Karpas-422 (cell line): ENCODE measurements at places on chromosomes 7 and 10. TPM values are rescaled to one million over a fixed set of nuclear protein-coding genes. Genes with fewer than 3 reads are reported as not detected.

The PLAU gene
- total RNA-seq: 3.2 and 6.3 TPM in 2 replicates

The C7orf57 gene
- total RNA-seq: not detected in 2 replicates

The JAKMIP3 gene
- 0.07 TPM in 1 of 2 replicates, not detected in the other for total RNA-seq

The HTR7 gene
- 0.26 TPM in 1 of 2 replicates, not detected in the other for total RNA-seq

The ELFN1 gene
- total RNA-seq: not detected in 2 replicates

The SMKR1 gene
- 0.22 TPM in 1 of 2 replicates, not detected in the other for total RNA-seq

The FEZF1 gene
- not detected in 2 replicates for total RNA-seq

The CALN1 gene
- not detected in 2 replicates for total RNA-seq

The SCART1 gene
- total RNA-seq: 6.9 and 7.0 TPM in 2 replicates

The SYT15B gene
- 0.11 TPM in 1 of 2 replicates, not detected in the other for total RNA-seq

The TNS3 gene
- total RNA-seq: 56.6 and 60.5 TPM in 2 replicates

The PTPN20 gene
- not detected in 2 replicates for total RNA-seq

GRCh38 chr10:73648975-73649829 is 6.6 kb downstream of the SYNPO2L start:
- DNase-seq: peak; percentile 36

- DNase-seq: no peak
Measured at GRCh38 chr7:134693256-134693655, 46.6 kb downstream of the BPGM start.

DNA sequence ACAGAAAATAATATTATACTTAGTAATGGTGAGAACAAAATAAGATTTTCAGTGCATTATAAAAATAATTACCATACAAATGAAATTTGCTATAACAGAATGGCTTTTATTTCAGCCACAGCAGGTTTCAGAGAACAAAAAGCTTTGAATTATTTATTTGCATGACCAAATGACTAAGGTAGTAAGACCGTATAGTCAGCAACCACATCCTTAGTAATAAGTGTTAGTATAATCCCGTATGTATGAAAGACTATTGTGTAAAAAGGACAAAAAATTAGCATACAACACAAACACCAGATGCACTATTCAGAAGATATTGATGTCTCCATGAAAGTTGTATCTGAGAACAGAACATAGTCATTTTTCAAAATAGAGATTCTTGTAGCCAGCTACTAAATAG is 12.2 kb downstream of the PDZD8 start:
- no peak for DNase-seq

- no peak for DNase-seq
Measured at GRCh38 chr10:70055550-70055949, 2.9 kb downstream of the MACROH2A2 start.

GRCh38 chr7:30660331-30661255 is 21.7 kb downstream of the CRHR2 start:
- DNase-seq: no peak

DNA sequence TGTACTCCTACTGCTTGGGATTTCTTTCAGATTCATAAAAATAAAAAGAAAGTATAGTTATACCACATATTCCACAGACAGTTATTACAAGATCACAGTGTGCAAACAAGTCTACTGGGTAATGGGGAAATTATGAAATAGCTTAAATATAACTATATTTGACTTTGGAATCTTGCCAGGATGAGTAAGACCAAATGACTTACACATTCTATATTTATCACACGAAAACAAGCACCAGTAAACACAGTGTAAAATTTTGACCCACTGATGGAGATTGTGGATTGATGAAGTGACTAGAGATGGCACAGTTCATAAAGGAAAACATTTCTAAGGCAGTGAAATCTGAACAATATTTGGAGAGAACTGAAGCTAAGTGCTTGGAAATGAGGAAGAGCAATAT is 339.7 kb downstream of the THSD7A start:
- DNase-seq: no peak

- DNase-seq: peak; percentile 61
Measured at GRCh38 chr7:101953248-101953819, 135.9 kb downstream of the CUX1 start.

DNA sequence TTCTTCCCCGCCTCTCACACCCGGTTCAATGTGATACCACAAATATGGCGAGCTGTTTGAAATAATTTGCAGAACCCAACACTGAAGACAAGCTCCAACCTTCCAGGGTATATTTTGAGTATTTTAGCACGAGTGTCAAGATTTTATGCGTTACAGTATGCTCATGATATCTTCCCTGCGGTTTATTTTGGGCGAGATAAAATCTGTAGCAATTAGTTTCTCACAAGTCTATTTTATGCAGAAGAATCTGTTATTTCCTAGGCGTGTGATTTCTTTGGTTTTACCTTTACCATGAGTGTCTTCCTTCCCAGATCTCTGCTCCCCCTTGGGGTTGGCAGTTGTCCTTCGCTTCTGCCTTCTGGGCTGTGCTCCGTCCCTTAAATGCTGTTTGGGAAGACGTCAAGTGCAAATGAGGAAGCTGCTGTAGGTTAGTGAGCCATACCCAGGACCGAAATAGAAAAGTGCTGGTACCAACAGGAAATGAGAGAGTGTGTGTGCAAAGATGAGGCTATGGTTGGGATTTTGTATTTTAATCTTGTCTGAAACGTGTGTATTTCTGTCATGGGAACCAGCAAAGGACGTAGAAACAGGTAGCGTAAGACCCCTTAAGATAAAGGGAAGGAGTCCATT is 299.8 kb downstream of the KLF6 start:
- no peak for DNase-seq

- no peak for DNase-seq
Measured at GRCh38 chr10:32038777-32039176, 17.4 kb downstream of the KIF5B start.

GRCh38 chr10:89395141-89395540 is 2.7 kb downstream of the IFIT1 start:
- DNase-seq: no peak

- DNase-seq: no peak
Measured at GRCh38 chr7:22397981-22398380, 41.0 kb upstream of the RAPGEF5 start.

DNA sequence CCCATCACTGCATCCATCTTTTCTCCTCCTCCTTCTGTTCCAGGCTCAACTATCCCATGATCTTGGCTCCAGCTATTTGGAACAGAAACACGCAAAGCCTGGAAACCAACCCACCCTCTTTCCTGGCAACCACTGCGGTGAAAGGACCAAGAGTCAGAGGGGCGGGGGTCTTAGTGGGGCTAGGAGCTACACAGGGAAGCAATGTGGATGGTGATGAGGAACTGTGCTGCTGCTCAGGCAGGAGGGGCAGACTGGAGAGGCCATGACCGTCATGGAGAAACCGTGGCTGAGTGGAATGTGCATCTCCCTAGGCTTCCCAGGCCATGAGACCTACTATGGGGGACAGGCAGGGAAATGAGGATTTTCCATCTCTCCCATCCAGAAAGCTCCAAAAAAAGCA is 25.6 kb downstream of the PLAC9 start:
- no peak for DNase-seq

DNA sequence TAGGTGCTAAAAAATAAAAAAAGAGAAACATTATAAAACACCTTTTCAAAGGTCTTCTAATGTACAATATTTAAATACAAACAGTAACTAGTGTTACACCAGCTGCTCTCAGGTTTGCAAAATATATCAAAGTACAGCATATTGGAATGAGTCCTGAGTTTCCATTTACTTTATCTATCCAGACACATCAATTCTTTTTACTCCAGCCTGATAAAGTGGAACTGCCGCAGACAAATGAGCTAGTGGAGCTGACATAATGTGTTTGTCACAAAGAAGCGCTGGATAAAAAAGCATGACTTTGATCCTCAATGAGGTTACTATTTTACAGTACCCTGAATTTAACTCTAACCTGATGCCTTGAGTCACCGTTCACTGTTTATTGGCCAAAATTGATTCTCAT is 1243.1 kb downstream of the GATA3 start:
- no peak for DNase-seq

- no peak for DNase-seq
Measured at GRCh38 chr7:42156291-42156865, 80.6 kb downstream of the GLI3 start.

DNA sequence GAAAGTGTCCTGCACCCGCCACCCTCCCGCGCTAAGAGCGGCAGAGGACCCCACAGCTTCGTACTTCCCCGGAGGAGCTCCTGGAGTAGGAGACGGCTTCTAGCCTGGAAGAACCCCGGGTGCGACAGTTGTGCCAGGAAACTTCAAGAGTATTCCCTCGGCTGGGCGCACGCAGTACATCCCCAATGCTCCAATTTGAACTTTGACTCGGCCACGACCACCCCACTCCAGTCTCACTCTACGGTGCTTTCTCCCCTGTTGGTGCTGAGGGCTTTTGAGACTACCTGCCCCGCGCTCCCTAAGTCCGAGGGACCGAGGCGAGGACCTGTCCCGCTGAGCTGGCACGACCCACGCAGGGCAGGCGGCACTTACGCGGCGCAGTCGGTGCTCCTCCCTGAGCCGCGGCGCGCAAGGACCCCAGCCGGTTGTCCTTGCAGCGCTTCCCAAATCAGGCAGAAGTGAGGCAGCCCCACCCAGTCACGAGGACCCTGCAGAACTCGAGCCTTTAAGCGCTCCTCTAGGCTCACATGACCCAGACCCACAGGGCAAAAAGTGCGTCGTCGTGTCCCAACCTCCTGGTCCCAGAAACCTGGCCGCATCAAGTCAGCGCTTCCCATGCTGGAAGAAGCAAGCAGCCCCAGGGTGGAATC is at the start of gene CPVL:
Gene CPVL (minus strand): TSS at position 481 of the 650 bp plus-strand sequence. CDS start 25,476 bp downstream, outside the sequence.
- no peak for DNase-seq

GRCh38 chr10:79361726-79362397 is 14.6 kb downstream of the PPIF start:
- no peak for DNase-seq

DNA sequence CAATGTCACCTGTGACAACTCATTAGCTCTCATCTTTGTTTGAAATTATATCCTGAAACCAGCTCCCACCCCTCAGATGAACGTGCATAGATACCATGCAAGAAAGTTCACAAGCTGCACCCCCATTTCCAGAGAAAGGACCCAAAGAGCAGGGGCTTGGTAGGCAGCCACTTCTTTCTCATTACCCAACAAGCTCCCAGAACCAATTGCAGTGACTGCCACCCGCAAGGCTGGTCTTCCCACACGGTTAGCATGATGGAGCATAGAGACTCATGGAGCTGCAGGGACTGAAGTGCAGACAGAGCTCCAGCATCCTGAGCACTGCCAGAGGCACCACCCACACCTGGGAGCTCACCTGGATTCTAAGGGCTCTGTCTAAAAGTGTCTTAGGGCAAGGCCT is 28.5 kb downstream of the FRMPD2 start:
- DNase-seq: no peak

- peak; percentile 78 for DNase-seq
Measured at GRCh38 chr7:26686448-26686981, 177.9 kb downstream of the SKAP2 start.

DNA sequence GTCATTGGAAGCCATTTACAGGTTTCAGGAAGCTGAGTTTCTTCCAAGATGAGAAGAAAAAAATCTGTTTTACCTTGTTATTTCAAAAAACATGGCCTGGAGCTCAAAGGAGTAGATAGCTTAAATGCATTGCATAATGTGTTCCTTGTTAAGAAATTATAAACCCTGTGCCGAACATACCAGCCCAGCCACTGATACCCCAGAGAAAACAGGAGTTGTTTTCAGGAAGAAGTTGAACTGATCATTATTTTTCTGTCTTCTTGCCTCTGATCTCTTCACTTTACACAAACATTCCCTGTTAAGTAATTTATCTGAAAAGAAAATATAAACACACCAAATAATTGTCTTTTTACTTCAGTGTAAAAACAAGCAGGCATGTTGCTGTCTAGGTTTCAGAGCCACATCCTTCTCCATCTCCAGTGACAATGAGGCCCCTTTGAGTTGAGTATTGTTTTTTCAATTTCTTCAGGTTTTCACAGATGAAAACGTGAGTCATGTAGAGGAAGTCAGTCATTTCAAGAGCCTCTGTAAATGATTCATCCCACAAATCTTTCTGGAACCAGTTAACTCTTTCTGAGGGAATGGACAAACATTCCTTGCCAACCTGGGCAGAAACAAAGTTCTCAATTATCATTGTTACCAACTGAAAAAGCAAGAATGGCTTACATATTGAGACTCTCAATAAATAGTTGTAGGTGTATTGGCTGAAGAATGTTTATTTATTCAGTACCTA is 244.2 kb downstream of the IPMK start:
- no peak for DNase-seq

DNA sequence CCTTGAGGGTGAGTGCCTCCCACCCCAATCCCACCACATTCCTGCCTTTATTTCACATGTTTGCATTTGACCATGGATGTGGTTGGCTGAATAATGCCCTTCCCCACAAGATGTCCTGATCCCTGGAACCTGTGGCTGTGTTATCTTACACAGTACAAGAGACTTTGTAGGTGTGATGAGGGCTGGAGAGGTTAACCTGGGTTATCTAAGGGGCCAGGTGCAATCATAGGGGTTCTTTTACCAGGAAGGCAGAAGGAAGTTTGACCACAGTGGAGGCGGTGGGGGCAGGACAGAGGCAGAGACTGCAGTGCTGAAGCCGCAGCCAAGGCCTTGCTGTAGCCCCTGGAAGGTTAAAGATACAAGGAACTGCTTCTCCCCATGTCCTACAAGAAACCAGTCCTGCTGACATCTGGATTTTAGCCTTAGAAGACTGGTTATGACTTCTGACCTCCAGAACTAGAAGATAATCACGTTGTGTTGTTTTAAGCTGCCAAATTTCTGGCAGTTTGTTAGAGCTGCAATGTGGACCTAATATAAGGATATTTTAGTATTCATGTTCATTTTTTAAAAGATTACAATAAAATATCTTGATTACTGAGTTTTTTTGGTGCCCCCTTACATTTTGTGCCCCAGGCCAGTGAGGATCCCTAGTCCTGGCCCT is 136.6 kb downstream of the ARHGAP22 start:
- no peak for DNase-seq

- no peak for DNase-seq
Measured at GRCh38 chr10:33160151-33160550, 174.3 kb downstream of the NRP1 start.

GRCh38 chr7:71364551-71364950 is 232.6 kb downstream of the GALNT17 start:
- no peak for DNase-seq

DNA sequence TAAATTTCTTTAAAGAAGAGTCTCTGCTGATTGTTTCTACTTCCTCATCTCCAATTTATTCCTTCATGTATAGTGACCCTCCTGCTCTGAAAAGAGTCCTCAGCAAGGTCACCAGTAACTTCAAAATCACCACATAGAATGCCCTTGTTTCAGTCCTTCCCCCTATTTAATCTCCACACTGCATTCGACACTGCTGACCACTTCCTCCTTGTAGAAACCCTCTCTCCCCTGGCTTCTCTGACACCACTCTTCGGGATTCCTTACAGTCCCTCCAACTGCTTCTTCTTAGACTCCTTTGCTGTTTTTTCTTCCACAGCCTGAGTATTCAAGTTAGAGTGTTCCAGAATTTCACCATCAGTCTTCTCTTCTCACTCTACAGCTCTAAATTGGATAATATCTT is 89.5 kb downstream of the VPS41 start:
- no peak for DNase-seq

GRCh38 chr7:70594170-70594569 is 537.8 kb upstream of the GALNT17 start:
- DNase-seq: no peak
